ENCODE measurements at places on chromosomes 2 and 18.

GRCh38 chr2:27194538-27195354 lies 17.1 kb upstream of the ATRAID start:
- no peak for DNase-seq

GRCh38 chr2:154762638-154763037 lies 64.1 kb downstream of the KCNJ3 start:
- DNase-seq, result no peak

- no peak for DNase-seq
Measured at GRCh38 chr18:76398295-76398694, 96.7 kb downstream of the ZNF516 start.

DNA sequence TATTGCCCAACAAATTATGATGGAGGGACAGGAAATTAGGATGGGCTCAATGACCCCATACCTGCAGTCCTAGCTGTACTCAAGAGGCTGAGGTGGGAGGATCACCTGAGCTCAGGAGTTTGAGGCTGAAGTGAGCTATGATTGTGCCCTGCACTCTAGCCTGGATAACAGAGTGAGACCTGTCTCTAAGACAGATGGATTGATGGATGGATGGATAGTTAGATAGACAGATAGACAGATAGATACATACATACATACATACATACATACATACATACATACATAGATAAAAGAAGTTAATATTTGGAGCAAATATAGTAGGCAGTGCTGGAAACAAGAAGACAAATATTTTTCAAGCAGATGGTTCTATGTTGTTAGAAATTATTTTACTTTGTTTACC lies 78.1 kb upstream of the PROKR1 start:
- no peak for DNase-seq

DNA sequence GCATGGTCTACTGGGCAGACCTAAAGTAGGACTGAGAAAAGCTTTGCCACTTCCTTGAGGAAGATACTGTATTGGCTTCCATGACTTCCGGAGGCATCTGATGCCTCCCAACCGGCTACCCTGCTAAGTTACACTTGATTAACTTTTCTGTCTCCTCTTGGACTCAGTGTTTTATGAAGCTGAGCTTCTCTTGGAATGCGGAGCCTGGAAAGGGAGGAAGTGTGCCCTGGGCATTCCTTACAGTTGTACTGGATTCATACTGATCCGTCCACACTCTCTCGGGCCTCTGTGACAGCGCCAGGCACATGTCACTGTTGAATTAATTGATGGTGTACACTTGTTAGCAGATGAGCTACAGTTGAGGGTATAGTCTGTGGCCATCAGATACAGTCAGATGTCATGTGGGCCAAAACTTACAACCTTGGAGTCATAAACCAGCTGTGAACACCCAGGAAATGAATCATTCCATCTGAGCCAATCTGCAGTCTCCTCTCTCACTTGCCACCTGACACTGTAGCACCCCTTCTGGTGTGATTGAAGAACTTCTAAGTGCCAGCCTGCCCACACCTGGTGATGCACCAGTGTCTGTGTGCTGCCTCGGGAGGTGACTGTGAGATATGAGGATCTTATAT lies 122.5 kb downstream of the FHOD3 start:
- no peak for DNase-seq

DNA sequence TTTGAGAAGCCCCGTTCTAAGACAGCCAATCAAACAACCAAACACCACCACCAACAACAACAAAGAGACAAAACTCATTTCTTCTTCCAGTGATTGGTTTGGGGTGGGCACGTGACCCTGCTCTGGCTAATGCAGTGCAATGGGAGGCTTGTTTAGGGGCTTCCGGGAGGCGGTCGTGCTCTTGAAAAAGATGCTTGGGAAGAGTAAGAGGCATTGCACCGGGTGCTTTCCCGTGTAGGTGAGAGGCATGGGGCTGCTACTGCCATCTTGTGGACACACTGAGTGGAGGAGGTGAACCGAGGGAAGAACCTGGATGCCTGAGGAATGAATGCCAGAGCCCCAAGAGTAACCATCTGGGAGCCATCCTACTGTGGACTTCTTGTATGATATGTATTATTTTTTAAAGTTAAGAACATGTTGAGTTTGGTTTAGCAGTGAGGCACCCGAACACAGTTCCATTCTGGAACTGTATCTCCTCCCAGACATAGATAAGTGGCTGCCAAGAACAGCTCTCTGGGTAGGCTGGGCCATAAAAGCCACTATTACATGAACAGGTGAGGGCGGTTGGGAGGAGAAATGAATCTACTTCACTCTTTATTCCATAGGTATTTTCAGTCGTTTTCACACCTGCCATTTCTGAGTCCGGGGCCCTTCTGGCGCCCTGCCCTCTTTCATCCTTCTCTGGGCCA lies 19.1 kb upstream of the ARHGAP25 start:
- DNase-seq, result no peak

GRCh38 chr2:121018136-121019061 lies 266.6 kb downstream of the TFCP2L1 start:
- DNase-seq, result no peak

DNA sequence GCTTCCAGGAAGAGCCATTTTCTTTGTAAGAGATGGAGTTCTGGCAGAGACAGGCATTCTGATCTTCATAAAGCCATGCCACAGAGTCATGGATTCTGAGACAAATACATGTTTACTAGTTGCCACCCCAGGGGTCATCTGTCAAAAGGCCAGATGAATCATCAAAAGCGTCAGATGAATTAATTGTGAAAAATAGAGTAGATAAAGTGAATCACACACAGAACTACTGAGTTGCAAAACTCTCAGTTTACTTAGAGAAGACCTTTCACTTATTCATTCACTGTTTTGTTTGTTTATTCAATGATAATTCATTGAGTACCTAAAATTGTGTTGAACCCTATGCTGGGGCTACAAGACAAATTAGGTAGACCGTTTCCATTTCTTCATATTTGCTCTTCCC lies 157.7 kb upstream of the SERPINE2 start:
- no peak for DNase-seq

DNA sequence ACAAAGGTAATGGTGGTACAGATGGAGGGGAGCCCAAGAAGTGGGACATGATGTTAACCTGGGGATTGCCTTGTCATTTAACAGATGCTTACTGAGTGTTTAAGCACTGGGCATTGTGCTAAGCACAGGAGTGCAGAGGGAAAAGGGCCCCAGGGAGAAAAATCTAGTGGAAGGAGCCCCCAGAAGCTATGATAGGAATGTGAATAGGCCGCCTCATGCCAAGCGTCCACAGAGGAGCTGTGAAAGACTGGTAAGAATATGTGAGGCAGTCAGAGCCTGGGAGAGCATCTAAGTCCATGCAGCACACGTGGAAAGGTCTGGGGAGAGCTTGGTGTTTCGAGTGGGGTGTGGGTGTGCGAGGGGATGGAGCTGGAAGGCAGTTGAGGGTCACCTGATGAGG lies 5.5 kb downstream of the ZNF532 start:
- DNase-seq, result no peak

- no peak for DNase-seq
Measured at GRCh38 chr18:54181856-54182602, 42.4 kb downstream of the MBD2 start.

- no peak for DNase-seq
Measured at GRCh38 chr2:32856891-32857290, 89.9 kb upstream of the LTBP1 start.

DNA sequence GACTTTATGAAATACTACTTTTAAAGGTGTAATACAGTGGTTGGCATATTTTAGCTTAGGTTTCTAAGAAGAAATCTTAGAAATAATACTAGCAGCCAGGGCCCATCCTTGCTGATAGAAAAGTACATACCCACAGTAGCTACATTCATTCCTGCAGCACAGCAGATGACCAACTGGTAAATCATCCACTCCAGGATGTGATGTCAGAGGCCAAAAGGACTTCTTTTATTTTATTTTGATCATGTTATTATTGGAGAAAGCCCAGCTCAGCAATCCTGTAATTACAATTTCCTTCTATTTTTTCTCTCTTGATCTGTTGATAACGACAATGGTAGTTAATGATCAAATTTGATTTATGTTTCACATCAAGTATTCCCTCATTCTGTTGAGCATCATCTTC lies 18.0 kb upstream of the TTN start:
- no peak for DNase-seq

DNA sequence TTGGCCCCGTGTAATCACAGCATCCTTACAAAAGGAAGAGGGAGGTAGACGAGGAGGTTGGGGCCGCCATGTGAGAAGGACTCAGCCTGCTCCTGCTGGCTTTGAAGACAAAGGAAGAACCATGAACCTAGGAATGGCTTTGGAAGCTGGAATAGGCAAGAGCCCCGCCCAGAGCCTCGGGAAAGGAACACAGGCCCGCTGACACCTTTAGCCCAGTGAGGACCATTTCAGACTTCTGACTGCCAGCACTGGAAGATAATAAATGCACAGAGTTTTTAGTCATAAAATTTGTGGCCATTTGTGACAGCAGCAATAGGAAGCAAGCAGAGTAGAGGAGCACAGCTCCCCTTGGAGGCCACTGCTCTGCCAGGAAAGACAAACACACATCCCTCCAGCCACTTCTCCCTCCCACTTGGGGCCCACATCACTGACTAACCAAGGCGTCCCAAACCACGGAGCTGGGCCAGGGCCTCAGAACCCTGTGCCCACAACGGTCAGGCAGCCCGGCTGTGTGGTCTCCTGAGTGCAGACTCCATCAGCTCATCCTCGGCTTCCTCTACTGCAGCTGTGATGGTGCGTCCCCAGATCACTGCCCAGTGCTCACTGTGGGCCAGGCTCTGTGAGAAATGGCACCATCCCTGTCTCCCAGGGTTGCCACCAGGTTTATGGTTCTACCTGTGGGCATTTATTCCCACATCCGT lies 39.7 kb downstream of the TFCP2L1 start:
- DNase-seq, result no peak

- DNase-seq, result no peak
Measured at GRCh38 chr2:101349893-101350662, 37.2 kb downstream of the CREG2 start.

- DNase-seq, result no peak
Measured at GRCh38 chr2:48617618-48618017, at the start of gene GTF2A1L. TSS of gene GTF2A1L (plus strand) at chr2:48617856. CDS start at chr2:48617875, 19 bp downstream.

DNA sequence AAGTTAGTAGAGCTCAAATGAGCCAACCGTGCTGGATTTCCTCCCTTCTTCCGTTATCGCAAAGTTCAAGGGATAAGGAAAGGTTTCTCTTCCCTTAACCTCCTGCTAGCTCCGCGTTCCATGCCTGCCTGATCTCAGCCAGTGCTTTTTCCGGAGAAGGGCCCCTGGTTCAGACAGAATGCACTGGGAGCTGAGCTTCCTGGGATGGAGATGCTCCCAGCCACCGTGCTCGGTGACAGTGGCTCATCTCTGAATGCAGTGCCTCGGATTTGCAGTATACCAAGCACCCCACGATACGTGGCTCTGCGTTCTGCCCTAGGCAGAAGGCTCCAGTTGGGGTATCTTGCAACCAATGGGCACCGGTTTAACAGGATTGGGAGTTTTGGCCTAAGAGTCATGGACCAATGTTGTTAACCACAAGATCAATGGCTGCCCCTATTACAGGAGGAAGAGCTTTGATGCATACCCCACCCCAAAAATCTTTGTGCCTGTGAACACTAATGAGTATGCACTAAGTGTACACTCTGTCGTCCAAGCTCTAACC lies 876 bp downstream of the CNTNAP5 start:
- no peak for DNase-seq

DNA sequence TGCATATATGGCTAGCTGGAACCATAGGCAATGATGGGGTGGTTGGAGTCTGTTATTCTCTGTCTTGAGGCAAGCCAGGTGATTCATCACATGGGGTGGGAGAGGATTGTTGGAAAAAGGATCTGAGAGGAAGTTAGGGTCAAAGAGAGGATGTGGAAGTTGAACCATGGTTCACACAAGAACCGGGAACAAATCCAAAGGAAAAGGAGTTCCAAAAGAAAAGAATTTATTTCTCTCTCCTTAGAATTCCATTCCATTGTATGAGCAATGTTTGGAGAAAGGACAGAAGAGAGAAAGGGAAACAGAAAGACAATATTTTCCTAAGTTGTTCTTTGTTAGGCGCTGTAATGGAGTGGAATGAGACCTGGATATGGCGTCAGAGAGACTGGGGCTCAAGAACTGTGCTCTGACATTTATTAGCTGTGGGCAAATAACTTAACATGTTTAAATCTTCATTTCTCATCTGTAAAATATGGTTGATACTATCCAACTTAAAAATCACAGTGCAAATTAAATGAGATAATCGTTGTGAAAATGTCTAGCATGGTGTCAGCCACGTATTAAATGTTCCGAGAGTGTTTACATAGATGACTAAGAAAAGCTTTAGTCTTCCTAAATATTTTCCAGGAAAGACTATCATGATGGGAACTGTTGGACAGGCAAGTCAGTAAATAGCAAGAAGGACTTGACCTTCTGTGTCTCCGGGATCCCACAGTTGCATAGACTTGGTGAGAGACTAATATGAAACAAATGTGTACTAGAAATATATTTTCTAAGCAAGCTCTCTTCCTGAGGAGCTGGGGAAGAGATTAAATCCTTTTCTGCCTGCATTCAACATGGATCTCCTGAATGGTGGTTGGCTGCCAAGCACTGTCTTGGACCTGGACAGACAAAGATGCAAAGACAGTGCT lies 71.4 kb downstream of the TRIB2 start:
- no peak for DNase-seq

DNA sequence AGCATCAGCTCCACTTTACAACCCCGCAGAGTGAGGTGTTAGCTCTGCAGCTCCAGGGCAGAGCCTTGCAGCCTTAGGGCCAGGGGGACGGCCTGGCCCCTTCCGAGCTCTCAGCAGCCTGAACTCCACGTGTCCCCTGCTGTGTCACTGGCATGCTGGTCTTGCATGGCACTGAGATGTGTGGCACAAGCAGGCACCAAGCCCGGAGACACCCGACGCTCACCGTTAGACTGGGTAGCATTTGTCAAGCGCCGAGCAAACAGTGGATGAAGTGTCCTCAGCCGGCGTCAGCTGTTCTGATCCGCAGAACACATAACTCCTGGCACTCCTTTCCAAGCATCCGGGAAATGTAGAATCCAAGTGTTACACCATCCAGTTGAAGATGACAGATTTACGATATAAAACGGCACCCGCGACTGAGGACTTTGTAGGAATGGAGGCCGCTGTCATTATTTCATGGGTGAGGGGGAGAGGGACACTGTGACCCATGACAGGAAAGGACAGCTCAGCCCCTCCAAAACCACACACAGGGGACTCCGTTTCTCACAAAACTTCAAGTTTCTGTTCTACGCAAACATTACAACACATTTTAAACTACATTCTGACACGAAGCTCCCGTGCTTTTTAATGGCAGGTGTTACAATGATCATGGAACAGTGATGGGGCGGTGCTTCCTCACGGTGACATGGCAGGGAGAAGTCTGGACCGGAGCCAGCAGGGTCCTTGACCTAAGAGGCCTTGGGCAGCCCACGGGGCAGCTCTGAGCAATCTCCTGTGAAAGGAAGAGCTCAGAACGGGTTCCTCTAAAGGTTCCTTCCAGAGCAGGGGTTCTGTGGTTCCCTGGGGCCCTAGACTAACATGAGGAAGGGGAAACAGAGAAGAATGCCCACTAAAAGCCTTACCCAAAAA lies 89.4 kb downstream of the HDAC4 start:
- no peak for DNase-seq

DNA sequence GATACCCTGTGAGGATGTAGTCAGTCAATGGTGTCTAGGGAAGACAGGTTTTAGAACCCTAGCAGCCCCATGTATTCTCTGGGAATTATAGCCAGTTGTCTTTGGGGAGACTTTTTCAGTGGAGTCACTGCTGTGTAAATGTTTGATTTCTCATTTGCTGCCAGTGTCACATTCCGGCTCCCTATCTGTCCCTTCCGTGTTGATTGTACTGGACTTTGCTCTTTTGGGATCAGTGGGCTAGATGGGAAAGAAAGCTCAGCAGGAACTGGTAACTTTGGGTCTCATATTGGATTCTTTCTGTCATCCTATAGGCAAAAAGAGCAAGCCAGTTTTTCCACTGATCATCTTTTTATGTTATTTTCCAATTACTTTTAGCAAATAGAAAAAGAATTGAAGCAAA lies 70.1 kb downstream of the GTF3C3 start:
- DNase-seq, result no peak

Data from stimulated activated CD8-positive, alpha-beta memory T cell treated with anti-CD3 and anti-CD28 coated beads, Interleukin-4, amount 100 ng/mL, for 1 hour (primary cell).